Eye (tissue), 1 donor: ENCODE measurements at places on chromosomes 4 and X.

DNA sequence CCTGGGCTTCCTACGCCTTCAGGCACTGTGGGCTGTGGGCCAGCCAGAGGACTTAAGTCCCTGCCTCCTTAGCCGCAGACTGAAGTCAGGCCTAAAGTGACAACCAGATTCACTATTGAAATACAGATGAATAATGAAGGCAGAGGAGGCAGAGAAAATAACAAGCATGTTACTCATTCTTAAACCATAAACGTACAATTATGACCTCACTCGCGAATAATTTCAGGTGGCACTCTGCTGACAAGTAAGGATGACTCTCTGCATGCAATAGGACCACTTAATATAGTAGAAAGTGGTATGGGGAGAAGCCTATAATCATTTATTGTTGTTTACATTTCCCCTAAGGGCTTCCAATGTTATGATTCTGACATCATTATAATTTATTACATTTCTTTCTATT lies 409.2 kb upstream of the FGF13 start:
- no peak for DNase-seq

GRCh38 chr4:3679851-3680311 lies 86.3 kb upstream of the ADRA2C start:
- peak; percentile 25 for DNase-seq

- DNase-seq, result no peak
Observed at GRCh38 chr4:170949084-170949483, 859.3 kb upstream of the AADAT start.

DNA sequence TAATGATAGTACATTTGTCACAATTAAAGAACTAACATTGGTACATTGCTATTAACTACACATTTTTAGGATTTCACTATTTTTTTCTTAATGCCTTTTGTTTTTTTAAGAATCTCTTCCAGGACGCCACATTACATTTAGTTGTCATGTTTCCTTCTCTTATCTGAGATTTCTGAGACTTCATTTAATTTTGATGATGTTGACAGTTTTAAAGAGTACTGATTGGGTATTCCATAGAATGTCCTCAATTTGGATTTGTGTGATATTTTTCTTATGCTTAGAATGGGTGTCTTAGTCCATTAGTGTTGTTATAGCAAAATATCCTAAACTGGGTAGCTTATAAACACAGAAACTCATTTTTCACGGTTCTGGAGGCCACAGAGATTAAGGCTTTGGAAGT lies 1095.5 kb upstream of the LCORL start:
- DNase-seq, result no peak

- no peak for DNase-seq
Observed at GRCh38 chrX:2684256-2684655, 6.8 kb upstream of the CD99 start.

DNA sequence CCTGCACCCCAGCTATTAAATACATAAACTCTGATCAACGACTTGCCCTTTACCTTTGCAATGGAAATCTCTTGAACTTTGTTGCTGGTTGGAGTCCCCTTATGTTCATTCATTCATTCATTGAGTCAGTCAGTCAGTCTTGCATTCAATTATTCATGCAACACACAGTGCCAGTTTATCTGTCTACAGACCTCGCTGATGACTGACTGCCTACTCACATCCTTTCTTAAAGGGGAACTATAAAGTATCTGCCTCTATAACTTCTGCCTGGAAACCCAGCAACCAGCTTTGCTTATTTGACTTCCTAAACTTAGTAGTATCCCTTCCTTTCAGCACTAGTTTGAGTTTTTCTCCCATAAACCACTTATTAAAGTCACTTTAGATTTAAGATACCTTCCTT lies 620.8 kb upstream of the ADGRL3 start:
- no peak for DNase-seq

DNA sequence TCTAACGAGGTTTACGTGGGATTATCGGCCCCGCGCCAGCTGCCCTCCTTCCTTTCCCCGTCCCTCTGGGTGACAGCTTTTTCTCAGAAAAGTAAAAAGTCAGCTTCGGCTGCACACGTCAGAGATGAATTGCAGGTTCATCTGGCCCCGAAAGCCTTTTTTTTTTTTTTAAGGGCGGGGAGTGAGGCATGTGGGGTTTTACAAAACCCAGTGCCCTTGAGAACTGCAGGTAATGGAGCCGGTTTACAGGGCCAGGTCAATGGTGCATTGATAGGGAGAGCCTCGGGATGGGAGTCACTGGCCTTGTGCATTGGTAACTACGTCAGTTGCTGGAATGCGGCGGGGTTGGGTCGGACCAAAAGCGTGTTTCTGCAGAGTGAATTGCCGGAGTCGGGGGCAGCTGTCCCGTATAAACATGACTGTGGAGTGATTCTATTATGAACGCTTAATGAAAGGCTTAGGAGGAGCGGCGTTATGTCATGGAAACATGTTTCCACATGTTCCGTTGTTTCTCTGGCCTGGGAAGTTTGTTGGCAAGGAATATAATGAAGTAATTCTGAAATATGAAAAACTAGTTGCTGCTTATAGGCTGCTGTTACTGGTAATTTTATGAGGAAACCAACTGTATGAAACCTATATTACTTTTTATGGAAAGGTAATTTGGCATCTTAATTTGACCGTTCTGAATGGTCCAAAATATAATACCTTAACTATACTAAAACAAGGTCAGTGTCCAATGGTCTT lies 1.1 kb downstream of the HSPA4L start:
- DNase-seq, result peak; percentile 90

DNA sequence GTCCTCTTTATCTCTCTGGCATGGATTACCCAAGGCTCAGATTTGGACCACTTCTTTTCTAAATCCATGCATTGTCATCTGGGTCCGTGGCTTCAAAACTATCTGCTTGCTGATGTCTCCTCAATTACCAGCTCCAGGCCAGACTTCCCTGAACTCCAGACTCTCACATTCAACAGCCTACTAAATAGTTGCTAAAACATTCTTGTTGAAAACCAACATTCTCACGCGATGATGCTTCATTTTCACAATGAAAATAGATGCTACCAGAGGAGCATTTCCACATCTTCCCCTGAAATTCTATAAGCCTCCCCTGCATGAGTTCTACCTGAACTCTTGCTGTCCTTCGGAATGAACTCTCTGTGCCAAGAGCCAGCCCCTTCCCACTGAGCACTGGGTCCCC lies 5.2 kb upstream of the TLR6 start:
- no peak for DNase-seq

DNA sequence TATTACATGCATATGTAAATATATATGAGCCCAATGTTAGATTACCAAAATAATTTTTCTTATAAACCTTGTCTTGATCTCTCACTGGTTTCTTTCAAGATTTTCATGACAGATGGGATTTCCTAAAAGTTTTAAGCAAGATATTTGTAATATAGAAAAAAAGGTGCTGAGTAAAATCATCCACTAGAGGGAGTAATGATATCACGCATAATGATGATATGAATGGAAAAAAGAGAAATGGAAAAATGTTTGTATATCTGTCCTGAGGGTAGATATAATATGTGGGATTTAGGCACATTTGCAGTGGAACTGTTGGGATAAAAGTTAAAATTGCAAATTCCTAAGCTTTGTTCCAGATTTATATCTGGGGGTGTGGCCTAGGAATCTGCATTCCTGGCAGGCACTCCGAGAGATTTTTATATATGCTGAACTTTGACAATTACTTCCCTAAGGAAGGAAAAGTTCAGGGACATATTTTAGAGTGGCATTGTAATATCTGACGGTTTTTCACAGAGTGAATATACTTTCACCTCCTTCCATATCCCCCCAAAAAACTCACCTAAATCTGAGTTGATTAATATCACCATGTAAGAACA lies 60.5 kb downstream of the TMA16 start:
- peak; percentile 71 for DNase-seq

- peak; percentile 11 for DNase-seq
Observed at GRCh38 chr4:158560284-158560683, 38.6 kb downstream of the RXFP1 start.

DNA sequence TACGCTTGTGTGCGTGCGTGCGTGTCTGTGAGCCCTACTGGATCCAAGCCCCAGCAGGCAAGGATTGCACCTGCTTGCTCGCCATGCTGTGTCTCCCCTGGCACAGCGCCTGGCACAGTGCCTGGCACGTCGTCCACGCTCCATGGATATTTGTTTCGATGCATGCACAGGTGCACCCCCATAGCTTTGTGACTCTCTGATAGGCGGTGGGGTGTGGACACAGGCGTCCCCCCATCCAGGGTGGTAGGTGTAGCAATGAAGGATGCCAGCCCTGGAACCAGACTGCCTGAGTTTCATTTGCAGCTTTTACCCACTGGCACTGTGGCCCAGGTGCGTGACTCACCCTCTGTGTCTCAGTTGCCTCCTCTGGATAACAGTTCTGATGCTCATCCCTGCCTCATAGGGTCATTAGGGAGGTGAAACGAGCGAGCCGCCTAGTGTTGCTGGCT lies 20.2 kb downstream of the PIGG start:
- no peak for DNase-seq

GRCh38 chr4:161702287-161702686 lies 461.5 kb downstream of the FSTL5 start:
- no peak for DNase-seq

GRCh38 chrX:115553171-115553570 lies 7.8 kb upstream of the PLS3 start:
- no peak for DNase-seq

GRCh38 chrX:13669246-13669737 lies 16.4 kb downstream of the TCEANC start:
- DNase-seq, result peak; percentile 35

- no peak for DNase-seq
Observed at GRCh38 chrX:134732676-134733075, 74.4 kb upstream of the PLAC1 start.

- no peak for DNase-seq
Observed at GRCh38 chrX:50889582-50889981, 21.0 kb upstream of the BMP15 start.

DNA sequence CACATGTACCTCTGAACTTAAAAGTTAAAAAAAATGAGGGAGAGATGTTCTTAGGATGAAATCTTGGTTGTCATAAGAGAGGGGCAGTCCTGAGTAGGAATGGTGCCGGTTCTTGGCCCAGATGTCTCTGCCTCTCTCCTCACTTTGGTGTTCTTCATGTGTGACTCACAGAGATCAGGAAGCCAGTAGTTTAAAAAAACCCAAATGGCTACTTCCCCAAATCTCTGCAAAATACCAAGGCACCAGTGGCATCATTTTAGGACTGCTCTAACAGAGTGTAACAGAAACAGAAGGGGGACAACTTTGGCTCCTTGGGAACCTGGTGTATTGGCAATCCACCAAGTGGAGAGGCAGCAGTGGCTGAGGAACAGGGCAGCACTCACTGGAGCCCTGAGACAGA lies 116.8 kb downstream of the SCD5 start:
- no peak for DNase-seq

DNA sequence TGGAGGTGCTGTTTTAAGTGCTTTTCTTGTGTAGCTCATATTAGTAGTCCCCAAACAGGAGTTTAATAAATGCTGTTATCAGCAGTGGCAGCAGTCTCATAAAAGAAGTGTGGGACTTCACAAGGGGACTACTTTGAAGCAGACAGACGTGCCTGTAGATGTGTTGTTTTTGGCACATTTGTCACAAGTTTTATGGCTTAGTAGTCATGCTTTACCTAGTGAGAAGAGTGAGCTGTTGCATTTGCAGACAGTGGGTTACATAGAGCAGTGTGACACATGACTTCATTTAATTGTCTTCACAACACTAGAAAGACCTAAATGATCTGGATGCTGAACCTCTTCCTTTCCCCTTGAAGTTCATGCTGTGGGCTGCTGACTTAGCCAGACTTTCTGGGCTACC lies 149.5 kb upstream of the MBNL3 start:
- no peak for DNase-seq

DNA sequence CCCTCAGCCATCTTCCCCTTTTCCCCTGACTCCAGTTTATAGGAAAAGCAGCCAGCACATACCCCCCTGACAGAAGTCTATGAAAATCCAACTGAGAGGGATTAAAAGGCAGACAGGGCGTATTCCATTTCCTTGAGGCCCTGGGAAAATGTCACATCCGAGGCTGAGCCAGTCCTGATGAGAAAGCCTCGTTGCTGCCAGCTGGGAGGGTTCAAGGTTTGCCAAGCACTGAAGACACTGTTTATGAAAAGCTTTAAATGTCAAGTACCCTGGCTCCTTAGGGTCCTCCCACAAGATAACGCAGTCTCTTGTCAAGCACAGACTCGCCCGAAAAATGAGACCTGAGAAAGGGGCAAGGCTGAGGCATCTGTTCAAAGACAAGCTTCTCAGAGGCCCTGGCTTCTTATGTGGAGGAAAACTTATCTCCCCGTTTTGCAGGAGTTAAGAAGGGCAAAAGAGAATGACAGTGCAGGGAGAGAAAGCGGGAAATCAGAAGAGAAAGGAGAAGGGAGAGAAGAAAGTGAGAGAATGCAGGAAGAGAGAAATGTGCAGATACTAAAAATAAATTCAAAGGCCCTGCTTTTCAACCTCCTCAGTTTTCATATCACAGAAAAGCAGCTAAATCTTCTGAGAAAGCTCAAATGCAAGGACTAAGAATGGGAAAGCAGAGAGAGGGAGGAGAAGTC lies 44.7 kb downstream of the SCD5 start:
- DNase-seq, result peak; percentile 63

DNA sequence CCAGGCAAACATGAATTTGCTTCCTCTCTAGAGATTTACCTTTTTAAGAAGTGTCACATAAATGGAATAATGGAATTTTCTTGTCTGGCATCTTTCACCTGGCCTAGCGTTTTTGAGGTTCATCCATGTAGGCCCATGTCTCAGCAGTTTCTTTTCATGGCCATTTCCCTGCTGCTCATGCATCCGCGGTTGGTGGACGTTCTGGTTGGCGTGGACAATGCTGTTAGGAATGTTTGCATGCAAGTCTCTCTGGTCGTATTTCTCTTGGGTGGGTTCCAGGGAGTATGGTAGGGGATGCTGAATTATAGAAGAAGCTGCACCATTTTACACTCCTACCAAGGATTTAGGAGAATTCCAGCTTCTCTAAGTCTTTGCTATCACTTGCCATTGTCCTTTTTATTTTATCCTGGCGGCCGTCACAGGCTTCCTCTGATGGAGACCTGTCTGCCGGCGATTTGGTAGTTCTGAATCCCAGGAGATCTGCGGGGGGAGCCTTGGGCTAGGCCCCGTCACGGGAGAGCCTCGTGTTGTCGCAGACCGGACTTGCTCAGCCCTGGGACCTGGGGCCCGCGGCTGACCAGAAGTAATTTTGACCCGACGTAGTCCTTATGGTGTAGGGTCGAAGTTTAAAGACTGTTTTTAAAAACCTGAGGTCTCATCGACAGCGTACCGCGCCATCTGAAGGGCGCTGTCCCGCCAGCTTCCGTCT lies 56.9 kb upstream of the TADA2B start:
- DNase-seq, result peak; percentile 80
